ENCODE measurements at places on chromosomes 5 and 9.

GRCh38 chr5:149578896-149579295 is 2.4 kb upstream of the ARHGEF37 start:
- DNase-seq = no peak

DNA sequence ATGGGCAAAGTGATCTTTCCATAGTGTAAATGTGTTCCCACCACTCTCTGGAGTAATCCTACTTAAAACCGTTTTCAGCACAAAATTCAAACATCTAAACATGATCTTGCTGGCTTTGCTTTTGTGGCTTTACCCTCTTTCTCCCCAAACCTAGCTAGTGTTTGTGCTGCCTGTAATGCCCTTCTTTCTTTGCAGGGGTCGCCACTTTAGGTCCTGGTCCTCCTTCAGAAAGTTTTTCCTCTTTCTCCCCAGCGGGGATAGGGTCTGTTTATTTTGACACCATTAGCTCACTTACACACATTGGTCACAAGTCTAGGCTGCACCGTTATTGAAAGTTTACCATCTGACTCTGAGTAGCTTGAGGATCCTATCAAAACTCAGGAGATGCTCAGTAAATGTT is 736 bp upstream of the HSD17B4 start:
- DNase-seq = no peak

DNA sequence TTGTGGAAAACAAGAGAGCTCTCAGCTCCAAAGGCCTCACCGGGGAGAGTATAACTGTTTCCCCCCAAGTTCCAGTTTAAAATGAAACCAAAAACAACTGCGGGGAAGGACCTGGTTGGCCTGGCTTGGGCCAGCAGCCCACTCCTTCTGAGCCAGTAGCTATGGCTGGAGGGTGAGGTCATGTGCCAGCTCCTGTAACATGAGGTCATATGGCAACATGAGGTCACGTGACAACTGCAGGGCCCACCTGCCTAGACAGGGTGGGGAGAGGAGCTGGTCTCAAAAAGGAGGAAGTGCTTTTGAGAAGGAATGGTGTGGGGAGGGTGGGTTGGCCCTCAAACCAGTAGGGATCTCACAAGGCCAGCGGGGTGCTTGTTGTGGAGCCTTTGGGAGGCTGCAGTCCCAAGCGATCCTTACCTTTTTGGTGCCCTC is 29.3 kb upstream of the CRB2 start:
- DNase-seq = no peak

GRCh38 chr9:72474676-72475075 is 46.7 kb upstream of the TMC1 start:
- no peak for DNase-seq

GRCh38 chr5:122371511-122372151 is 59.6 kb downstream of the SNCAIP start:
- DNase-seq = no peak

- DNase-seq = no peak
These were observed 97.1 kb upstream of the TAF11L2 start for GRCh38 chr5:17400724-17401469.

DNA sequence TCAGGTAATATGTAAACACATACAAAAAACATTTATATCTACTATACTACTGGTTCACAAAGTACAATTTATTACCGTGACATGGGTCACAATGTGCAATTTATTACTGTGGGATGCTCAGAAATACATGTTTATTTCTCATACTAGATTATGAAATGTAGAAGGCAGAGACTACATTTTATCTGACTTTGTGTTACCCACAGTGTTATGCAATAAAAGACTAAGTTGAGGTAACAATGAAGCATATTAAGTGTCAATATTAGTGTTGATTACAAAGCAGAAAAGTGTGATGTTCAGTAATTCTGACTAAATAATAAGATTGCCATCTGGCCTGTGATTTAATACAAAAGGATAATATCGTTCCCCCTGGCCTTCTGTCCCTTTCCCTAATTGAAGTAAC is 42.4 kb downstream of the CPLANE1 start:
- no peak for DNase-seq

DNA sequence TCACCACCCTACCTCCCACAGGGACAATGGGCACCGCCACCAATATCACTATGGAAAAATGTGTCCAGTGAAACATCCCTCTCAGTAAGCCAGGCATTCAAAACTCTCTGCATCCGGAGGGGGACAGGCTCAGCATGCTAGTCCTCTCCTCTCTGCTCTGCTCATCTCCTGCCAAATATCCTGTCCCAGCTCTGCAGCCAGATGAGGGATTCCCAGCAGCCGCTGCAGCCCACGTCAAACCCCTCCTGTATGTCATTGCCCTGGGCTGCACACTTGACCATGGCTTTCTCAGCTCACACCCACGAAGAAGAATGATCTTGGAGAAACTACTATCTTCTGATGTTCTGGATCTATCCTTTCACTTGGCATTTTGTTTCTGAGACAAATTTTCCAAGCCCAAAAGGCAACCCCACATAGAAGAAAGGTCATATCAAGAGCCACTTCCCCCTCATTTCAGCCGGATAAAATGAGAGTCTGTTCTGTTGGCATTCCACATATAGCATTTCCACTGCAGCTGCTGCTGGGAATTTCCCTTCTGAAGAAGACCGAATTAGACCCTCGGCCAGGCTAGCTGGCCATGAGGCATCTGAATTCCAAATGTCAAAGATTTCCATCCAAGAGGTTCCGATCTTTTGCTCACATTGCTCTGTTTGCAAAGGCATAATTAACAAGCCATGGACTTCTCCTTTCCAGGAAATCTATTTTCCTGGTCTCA is 338.0 kb downstream of the ACTL7B start:
- no peak for DNase-seq

DNA sequence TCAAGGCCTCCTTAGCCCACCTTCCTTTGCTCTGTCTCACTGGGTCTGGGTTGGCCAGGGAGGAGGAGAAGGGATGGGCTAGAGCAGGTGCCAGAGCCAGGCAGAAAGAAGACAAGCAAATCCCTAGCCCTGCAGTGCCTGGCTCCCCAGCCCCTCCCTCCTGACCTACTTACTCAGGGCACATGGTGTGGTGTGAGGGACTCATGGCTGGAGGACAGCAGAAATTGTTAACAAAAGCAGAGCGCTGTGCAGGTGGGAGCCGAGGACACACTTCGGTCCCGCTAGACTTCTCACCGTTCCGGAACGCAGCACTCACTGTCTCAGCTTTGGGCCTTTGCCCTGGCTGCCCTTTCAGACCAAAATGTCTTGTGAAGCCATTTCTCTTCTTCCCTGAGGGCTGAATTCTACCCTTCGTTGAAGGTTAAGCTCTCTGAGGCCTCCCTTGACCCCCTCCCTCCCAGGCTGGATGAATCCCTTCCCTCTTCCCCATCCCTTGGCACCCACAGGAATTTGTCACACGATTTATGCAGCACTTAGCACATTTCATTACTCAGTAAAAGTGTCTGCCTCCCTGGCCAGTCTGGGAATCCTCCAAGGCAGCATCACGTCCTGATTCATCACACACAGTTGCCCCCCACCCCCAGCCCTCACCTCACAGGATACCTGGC is 263.9 kb upstream of the TRPC7 start:
- no peak for DNase-seq

- no peak for DNase-seq
These were observed 25.1 kb downstream of the PARP8 start for GRCh38 chr5:50691399-50692016.

DNA sequence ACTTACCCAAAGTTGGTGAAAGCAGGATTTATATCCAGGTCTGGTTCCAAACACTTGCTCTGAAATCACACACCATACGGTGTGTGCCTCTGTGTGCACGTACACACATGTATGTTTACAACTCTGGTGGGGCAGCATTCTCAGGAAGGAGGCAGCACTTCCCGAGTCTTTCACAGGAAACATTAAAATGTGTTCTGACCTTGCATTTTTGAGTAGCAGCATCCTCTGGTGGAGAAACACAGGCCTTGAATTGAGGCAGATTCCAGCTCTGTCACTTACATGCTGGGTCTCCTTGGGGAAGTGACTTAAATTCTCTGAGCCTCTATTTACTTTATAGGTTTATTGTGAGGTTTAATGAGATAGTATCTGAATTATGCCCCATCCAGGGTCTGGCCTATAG is 126.4 kb downstream of the RGS3 start:
- DNase-seq = peak; percentile 37

- DNase-seq = no peak
These were observed 58.2 kb downstream of the EFNA5 start for GRCh38 chr5:107612541-107612940.

GRCh38 chr5:69010476-69010875 is 83.3 kb upstream of the SLC30A5 start:
- no peak for DNase-seq

GRCh38 chr9:76247426-76247825 is 146.8 kb downstream of the RFK start:
- no peak for DNase-seq

DNA sequence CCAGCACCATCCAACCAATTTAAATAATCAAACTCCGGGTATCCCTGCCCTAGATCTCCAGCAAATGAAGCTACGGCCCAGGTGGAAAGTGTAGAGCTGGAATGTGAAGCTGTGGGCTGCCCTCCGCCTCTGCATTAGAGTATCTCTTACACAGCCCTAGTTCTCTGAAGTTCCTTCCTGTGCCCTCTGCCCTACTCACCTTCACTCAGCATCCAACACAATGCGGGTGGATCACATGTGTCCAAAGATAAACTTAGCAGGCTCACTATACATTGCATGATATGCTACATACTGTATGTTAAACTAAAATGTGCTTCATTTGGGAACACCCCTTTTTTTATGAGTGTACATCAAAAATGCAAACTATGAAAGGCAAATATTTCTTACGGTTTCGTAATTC is 70.0 kb upstream of the RAD23B start:
- no peak for DNase-seq

DNA sequence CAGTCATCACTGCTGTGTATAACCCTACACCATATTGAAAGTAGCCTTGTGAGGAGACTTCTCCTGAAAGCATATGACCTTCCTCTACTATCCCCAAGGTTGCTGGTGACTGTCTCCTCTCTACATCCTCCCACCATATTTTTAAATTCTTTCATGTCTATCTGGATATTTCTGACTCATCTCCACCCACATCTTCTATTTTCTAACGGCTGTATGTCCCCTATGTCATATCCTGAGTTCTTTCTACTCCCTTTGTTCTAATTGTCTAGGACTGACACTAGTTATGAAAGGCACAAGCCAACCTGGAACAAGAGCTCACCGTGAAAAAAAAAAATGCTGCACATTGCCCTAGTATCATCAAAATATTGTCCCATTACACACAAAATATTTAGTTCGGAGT is 218.3 kb upstream of the ZNF462 start:
- no peak for DNase-seq

GRCh38 chr5:132461569-132462070 is 29.0 kb downstream of the IRF1 start:
- no peak for DNase-seq

DNA sequence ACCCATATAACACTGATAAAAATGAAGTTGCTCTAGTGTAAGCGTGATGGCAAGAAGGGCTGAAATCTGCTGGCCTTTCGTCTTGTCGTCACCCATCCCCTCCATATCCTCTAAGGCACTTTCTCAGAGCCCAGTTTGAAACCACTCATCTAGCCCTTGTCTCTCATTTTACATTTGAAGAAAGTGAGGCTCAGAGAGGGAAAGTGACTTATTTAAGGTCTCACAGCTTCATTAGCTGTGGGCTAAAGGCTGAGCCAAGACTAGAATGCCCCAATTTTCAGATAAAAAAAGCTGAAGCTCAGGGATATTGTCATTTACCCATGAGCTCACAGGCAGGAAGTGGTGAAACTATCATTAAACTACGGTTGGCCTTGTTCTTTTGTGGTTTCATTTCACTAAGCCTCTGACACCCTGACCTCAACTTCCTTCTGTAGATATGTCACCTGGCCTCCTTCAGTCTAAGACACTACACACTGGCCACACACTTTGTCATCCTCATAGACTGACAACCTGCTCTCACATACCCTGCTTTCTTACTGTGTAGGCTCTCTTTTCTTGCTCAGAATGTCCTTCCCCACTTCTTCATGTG is 176.7 kb upstream of the DMAC1 start:
- DNase-seq = peak; percentile 89

DNA sequence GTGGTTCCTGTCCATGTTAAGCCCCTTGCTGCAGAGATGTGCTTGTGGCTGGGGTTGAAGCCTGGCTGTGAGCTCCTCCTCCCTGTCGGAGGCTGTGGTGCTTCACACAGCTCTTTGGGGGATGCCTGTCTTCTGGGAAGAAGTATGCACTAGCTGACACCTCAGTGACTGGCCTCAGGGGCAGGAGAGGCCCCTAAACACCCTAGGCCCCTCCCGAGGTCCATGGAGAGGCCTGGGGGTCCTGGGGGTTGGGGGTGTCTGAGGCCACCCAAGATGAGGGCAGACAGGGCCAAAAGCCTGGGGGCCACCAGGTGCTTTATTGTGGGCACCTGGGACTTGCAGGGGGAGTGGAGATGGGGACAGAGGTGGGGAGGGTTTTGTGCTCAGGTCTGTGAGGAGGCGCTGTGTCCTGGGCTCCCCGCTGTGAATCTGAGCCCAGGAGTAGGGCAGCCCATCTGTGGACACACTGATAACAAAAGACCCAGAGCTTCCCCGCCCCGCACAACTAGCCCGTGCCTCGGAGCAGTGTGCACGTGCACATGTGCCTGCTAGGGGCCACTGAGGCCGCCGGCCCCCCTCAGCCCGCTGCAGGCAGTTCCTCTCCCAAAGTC is 92.0 kb downstream of the PHF2 start:
- DNase-seq = no peak

- peak; percentile 52 for DNase-seq
These were observed 46.3 kb upstream of the GGTA1 start for GRCh38 chr9:121545875-121546423.
